ENCODE measurements at places on chromosomes 11 and 22.

- DNase-seq = no peak
Measured at GRCh38 chr22:42939941-42940653, 74.9 kb downstream of the PACSIN2 start.

- no peak for DNase-seq
Measured at GRCh38 chr11:2670541-2671100, 29.2 kb downstream of the KCNQ1OT1 start.

GRCh38 chr11:118524757-118525470, 2.4 kb upstream of the TTC36 start:
- no peak for DNase-seq

- no peak for DNase-seq
Measured at GRCh38 chr22:40240686-40241085, 63.0 kb downstream of the TNRC6B start.

DNA sequence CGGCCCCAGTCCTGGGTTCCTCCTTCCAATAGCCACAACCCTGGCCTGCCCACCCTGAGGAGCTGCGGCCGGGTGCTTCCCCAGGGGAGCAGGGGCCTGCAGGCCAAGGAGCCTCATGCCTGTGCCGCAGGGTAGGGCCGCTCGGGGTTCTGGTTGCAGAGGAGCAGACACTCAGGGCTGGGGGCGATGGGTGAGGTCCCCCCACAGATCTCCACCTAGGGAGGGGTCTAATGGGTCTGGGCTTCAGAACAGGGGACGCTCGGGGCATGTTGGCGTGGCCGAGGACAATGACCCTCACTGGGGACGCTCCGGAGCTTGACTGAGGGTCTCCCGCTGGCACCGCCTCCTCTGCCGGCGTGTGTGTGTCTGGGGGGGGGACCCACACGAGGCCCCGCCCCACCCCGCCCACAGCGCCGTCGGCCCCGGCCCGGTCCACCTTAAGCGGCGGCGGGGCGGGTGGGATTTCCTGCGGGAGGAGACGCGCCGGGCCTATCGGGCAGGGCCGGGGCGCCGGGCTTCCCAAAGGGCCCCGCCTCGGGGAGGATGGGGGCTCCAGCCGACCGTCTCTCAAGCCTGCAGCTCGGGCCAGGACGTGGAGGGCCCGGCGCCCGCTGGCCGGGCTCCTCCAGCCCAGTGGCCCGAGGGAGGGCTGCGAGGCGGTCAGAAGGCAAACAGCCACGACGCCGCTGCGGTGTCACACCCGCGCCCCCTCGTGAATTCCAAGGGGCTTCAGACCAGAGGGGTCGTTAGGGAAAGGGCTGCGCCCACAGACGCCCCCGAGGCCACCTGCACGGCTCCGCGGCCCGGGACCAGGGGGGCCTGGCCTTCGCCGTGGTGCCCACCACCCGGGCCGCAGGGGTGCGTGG, 640 bp upstream of the ZDHHC8 start:
- peak; percentile 73 for DNase-seq

- no peak for DNase-seq
Measured at GRCh38 chr11:129911298-129911697, 15.9 kb upstream of the NFRKB start.

DNA sequence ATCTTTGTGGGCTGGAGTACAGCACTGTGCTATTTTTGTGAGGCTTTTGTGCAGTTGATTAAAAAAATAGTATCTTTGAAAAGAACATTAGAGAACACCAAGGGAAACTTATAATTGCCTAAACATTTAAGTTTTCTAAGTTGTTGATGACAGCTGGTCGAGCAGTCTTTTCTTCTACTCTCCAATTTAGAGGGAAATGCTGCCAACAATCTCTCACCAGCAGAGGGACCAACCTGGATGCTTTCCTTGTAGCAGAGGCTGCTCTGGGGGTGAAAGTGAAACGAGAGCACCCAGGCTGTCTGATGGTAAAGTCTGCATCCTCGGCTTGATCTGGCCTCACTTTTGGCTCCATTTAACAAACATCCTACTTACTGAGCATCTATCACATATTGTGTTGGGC, 1286.5 kb upstream of the TENM4 start:
- no peak for DNase-seq

- no peak for DNase-seq
Measured at GRCh38 chr22:46122511-46122971, 27.8 kb upstream of the PPARA start.

DNA sequence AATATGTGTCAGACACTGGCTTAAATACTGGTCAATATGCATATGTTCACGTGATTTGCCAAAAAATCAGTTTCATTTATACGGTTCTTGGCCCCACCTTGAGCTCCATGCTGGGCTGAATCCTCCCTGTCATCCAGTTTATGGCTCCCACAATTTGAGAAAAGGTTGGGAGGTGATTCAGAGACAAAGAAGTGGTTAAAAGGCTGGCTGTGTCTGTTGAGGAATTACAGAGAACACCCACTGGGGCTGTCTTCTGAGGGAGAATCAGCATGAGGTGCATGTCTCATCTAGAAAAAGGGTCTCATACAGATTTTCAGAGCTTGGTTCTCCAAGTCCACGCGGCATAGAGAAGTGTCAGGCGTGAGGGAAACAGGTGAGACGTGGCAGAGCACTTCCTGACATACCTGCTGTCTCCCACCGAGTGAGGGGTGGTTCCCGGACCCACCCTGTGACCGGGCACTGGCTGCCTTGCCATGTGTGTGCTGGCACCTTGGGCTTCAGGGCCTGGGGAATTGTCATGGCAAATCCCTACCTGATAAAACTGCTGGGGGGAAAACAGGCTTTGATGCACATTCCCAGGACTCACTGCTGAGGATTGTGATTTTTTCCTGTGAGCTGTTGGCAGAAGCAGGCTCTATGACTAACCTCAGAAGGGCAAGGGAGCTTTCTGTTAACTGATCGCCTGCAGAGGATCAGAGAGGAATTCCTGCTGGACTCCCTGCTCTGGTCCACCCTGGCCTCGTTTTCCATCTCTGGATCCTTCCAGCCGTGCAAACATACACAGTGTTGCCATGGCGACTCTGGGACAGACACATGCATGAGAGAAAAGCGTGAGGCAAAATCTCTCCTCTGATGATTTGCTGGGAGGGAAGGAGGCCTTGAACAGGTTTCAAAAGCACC, 223.6 kb downstream of the ADAMTS15 start:
- no peak for DNase-seq

DNA sequence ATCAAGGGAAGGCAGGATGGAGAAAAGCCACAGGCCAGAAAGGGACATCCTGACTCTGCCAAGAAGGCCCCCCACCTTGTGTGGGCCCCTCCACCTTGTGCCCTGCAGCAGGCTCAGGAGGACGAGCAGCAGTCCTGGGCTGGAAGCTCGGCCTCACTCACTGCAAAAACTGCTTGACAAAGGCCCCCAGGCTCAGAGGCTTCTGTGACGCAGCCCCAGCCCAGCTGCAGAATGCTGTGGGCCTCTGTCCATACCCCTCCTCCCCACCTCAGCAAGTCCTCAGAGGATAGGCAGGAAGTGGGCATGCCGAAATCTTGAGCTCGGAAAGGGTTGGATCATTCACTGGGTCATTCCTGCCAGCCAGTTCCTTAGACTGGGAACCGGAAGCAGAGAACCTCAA, 61.9 kb downstream of the NRXN2 start:
- DNase-seq = no peak

GRCh38 chr11:18063125-18063524, 17.1 kb upstream of the TPH1 start:
- no peak for DNase-seq

GRCh38 chr11:121429556-121429955, 22.6 kb upstream of the SORL1 start:
- no peak for DNase-seq

DNA sequence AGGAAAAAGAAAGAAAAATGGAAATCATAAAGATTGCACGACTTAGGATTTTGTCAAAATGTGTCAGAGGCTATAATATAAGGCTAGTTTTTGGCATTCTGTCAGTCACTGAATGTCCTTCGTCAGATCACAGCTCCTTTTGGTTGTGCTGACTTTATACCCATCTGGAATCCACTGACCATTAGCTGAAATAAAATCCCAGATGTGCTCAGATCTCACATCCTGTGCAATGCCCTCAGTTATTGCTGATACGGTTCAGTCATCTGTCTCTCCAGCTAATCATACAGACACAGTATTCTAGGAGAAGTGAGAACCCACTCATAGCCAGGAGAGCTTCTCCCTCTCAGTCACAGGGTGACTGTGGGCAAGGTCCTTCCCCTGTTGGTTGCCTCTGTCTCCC, 11.5 kb downstream of the CD44 start:
- no peak for DNase-seq

- no peak for DNase-seq
Measured at GRCh38 chr22:28021998-28022660, 103.1 kb upstream of the PITPNB start.

- no peak for DNase-seq
Measured at GRCh38 chr11:36578458-36578857, 10.7 kb downstream of the RAG1 start.

DNA sequence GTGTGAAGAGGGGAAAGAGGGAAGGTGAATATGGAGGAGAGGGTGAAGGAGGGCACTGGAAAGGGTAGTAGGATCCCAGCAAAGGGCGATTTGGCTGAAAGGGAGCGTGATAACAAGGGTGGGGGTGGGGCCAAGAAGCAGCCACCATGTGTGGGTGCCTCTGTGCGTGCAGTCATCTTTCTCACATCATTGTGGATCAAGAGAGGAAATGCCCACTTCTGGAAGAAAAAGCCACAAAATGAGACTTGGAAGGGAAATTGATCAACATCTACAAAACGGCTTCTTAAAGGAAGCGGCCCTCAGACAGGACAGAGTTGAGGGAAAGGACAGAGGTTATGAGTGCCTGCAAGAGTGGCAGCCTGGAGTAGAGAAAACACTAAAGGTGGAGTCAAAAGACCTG, 1.2 kb upstream of the CXCR5 start:
- no peak for DNase-seq

DNA sequence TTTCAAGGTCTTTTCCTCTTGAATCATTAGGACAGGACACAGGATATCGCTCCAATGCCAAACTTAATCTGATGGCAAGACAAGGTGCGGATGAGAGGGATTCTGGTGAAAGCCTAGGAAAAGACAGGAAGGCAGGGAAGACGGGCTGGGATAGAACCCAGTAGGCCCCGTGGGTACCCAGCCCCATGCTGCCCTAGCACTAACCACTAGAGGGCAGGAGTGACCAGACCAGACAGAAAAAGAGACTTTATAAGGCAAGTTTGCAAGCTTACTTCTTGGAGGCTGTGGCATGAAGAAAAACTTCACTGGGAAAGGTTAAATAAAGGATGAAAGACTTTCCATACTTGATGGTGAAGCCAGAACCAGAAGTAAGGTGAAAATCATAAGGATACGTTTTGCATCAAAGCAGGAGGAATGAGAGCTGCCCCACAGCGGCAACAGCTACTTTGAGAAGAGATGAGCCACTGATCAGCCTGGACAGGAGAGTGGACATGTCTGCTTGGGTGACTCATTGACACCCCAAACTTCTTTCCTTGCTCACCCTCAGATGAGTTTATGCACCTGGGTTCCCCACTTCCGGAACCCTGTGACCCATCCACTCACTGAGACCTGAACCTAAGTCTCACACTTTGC, 39.8 kb downstream of the SYN3 start:
- DNase-seq = no peak

GRCh38 chr11:10483174-10483573, 28.1 kb downstream of the AMPD3 start:
- DNase-seq = no peak

DNA sequence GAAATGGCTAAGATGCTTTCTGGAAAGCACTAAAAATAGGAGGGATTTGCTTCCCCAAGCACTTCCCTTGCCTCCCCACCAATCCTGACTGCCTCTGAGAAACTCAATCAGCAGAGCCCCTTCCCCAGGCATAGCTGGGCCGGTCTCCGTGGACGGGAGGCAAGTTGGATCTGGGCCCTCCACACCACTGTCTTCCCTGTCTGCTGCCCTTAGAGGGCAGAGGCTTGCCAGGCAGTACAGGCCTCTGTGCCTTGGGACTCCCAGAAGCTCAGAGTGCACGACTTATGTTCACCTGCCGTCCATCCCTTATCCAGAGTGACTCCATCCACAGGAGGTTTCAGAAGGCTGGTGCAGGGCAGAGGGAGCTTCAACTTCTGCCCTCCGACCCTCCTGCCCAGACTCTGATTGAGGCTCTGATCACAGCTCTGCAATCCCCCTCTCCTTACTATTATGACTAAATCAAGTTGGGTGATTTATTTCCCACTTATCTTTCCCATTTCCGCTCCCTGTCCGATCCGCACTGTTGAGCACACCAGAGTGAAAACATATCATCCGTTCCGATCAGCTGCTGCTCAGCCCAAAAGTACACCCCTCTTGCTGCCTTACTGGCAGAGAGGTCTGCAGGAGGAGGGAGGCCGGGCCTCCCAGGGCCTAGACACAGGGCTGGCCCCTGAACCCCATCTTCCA, 71.8 kb downstream of the DSCAML1 start:
- DNase-seq = no peak

- DNase-seq = no peak
Measured at GRCh38 chr11:26247340-26247739, 84.6 kb upstream of the ANO3 start.

GRCh38 chr22:50119768-50120251, 30.0 kb downstream of the MOV10L1 start:
- DNase-seq = no peak

GRCh38 chr22:50572965-50573364, 5.3 kb downstream of the CPT1B start:
- no peak for DNase-seq

DNA sequence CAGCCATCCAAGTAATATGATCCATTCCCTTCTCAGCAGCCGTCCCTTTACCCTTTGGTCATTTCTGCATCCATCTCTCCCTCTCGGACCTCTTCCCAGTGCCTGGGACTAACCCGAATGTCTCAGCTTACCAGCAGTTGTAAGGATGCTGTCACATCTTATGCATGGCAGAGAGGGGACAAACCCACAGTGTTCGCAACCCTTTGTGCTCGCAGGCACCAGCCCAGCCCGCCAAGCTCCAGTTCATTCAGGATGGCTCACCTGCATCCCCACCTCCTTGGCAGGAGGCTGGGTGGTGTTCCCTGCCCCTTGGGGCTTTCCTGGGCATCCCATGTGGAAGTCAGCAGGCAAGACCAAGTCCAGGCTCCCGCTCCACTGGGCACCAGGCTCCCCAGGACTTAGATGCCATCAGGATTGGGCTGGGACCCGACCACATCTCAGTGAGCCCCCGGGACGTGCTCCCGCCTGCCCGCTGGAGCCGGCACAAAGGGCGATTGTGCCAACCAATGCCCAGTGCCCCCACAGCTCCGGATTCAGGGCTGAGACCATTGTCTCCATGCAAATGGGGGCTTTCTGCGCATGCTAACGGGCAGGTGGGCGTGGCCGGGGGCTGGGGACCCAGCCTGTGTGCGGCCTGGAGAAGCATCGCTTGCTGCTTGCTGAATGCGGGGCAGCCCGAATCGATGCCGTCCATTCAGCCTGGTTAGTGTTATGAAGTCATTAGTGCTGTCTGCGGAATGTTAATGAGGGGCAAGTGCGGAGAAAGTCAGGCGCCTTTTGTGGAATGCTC, 108.6 kb downstream of the KCNQ1OT1 start:
- no peak for DNase-seq

- DNase-seq = no peak
Measured at GRCh38 chr11:33291004-33291777, 34.0 kb downstream of the HIPK3 start.

GRCh38 chr11:34790620-34791019, 125.6 kb downstream of the APIP start:
- no peak for DNase-seq

- DNase-seq = no peak
Measured at GRCh38 chr11:465896-466530, 15.9 kb downstream of the PTDSS2 start.
